Forelimb muscle (tissue), 1 donor: ENCODE measurements at places on chromosomes 12 and 14.

DNA sequence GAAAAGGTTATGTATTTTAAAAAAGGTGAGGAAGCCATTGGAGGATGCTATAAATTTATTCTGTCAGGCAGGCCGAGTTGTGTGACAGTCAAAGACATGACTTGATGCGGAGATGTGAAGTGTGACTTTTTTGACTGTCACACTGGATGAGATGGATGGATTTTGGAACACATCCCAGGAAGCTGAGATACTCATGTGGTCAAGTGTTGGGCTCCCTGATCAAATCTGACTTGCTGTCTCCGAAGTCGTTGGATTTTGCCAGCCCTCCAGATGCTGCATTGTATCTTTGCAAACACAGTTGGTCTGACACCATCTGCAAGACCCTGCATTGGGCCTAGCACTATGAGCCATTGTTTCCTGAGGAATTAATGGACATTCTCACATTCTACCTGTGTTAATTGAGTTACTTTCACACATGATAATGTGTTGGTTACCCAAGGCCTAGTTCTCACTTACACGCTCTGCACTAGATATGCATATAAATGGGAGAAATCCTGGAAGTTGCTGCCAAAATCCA lies 204.0 kb upstream of the PRKD1 start:
- DNase-seq, result no peak

GRCh38 chr12:121423682-121424623 lies 24.0 kb downstream of the RNF34 start:
- DNase-seq, result no peak

DNA sequence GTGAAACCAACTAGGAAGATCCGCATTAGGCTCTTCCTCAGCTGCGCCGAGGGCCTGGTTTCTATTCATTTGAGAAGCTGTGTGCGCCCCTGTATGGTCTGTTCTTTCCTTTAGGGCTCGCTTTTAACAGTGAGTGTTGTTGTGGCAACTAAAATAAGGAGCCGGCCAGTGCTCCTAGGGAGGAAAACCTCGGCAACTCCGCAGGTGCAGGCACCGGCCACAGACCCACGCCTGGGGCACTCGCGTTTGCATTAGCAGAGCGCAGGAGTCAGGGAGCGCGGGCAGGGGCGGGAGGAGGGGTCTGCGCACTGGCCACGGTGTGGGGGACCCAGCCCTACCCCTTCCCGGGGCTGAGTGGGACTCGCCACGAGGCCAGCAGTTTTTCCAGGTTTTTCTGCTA lies 50.5 kb downstream of the STX2 start:
- no peak for DNase-seq

- no peak for DNase-seq
Observed at GRCh38 chr12:12616512-12617310, 5.0 kb downstream of the CREBL2 start.

DNA sequence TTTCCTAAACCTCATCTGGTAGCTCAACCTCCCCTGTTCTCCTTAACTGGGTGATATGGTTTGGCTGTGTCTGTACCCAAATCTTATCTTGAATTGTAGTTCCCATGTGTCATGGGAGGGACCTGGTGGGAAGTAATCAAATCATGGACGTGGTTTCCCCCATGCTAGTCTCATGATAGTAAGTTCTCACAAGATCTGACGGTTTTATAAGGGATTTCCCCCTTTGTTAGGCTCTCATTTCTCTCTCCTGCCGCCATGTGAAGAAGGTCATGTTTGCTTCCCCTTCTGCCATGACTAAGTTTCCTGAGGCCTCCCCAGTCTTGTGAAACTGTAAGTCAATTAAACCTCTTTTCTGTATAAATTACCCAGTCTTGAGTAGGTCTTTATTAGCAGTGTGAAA lies 19.5 kb downstream of the COX16 start:
- no peak for DNase-seq

DNA sequence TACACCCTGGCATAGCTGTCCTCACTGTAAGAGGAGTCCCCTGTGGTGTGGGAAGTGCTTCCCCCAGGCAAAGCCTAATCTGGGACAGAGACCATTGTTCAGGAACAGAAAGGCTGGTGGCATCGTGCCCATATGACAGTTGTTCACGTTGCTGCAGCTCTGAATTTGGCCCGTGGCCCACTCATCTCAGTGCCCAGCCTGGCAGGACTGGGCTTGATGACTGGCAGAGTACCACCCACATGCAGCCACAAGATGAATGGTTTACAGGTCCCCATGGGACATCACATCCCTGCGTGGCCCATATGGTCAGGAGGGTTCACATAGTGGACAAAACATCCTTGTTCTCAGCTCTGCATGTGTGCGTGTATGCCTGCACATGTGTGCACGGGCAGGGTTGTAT lies 17.5 kb downstream of the IQSEC3 start:
- no peak for DNase-seq

- no peak for DNase-seq
Observed at GRCh38 chr14:53519137-53519536, 366.0 kb upstream of the DDHD1 start.

DNA sequence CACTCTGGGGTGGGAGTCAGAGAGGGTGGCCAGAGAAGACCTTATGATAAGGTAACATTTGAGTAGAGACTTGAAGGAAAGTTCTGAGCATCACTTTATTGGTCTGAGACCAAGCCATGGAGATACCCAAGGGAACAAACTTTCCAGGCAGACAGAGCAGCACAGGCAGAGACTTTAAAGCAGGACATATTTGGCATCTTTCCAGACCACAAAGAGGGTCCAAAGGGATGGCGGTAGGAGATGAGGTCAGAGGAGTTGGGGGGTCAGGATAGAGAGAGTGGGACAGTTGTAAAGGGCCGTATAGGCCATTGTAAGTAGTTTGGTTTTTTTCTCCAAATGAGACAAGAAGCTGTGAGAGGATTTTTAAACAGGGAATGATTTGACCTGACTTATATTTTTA lies 344.4 kb downstream of the SEC23A start:
- no peak for DNase-seq

DNA sequence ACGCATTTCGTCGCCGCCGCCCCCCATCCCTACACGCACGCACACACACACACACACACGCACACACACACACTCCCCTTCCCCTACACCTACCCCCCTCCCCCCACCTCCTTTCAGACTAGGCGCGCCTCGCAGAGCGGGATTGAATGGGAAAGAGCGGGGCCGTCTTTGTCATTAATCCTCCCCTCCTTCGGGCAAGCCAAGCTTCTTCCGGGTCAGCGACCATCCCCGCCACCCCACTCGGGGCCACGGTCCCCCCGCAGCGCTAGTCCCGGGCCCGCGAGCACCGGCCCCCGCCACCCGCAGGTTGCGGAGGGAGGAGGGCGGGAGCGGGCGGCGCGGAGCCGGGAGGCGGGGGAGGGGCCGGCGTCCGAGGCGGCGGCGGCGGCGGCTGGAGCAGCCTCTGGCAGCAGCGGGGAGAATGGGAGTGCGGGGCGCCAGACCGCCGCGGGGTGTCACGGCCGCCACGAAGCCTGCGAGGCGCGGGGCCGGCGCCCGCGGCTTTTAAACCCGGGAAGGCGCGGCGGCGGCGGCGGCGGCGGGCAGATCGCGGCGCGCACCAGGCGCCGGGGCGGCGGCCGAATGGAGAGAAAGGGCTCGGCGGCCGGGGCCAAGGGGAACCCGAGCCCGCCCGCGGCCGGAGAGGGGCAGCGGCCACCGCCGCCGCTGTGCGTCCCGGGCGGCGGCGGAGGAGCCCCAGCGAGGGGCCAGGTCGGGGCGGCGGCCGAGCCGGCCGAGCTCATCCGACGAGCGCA lies at the start of gene TTC9:
TSS of gene TTC9 (plus strand) at position 369 of the 755 bp plus-strand sequence. CDS start at position 583, 214 bp downstream.
- no peak for DNase-seq

- no peak for DNase-seq
Observed at GRCh38 chr14:29102996-29103395, 336.4 kb downstream of the FOXG1 start.

GRCh38 chr14:39107591-39107996 lies 4.6 kb upstream of the SEC23A start:
- DNase-seq, result no peak

DNA sequence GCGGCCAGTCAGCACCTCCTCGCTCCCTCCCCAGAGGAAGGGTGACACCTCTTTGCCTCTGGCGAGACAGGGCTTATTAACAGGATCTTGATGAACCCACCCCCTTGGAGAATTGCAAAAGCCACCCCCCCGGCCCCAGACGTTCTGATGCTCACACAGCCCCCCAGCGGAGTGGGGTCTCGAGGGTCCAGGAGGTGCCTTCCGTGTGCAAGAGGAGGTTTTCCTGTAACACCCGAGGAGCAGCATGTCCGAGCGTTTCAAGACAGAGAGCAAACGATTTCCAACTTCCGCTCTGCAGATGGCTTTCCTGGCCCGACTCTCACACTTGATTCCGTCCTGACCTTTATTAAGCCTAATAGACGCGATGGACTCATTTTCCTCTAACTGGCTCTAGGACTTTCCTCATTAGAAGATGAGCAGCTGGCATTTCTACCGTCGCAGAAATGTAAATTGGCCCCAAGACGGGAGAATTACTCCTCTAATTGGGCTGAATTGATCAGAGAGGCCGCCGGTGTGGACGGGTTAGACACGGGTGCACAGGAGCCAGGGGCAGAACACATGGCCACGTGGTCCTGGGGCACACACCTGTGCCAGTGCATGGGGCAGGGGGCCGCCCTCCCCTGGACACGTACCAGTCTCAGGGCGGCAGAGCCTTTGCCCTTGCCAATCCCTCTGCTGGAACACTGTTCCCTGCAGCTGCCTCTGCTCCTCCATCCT lies 84.4 kb downstream of the NOC4L start:
- no peak for DNase-seq

- peak; percentile 29 for DNase-seq
Observed at GRCh38 chr12:48936379-48936979, 11.2 kb upstream of the FKBP11 start.

DNA sequence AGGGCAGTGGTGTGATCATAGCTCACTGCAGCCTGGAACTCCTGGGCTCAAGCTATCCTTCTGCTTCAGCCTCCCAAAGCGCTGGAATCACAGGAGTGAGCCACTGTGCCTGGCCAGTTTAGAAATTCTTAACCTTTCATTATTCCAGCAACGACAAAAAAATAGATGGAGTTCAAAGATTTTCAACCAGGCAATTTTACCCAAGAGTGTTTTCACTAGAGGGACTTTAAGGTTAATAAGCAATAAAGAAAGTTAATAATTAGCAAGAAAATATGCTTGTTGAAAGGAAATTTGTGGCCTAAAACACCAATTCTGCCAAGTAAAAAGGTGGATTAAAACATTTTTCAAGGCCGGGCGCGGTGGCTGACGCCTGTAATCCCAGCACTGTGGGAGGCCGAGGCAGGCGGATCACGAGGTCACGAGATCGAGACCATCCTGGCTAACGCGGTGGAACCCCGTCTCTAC lies 14.8 kb downstream of the CDKL1 start:
- DNase-seq, result no peak

- no peak for DNase-seq
Observed at GRCh38 chr12:66467932-66468331, 165.6 kb downstream of the HELB start.

DNA sequence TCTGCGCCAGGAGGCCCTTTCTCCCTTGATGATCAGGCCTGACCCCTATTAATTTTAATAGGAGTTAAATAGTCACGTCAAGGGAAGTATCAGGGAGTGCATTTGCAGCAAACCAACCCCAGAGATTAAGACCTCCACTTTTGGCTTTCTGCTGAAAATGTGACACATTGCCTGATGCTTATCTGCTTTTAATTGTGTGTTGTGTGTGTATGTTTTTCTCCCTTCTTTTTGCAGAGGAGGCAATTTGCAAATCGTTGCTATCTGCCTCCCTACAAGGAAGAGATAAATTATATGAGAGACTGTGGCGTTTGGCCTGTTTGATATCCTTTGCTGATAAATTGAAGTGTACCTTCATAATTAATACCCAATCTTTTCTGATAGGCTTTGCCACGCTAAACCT lies 822.9 kb downstream of the VRK1 start:
- DNase-seq, result no peak

GRCh38 chr12:99609455-99610181 lies 37.9 kb upstream of the GARIN6 start:
- no peak for DNase-seq

GRCh38 chr12:120720234-120720986 lies 5.2 kb upstream of the ACADS start:
- no peak for DNase-seq

DNA sequence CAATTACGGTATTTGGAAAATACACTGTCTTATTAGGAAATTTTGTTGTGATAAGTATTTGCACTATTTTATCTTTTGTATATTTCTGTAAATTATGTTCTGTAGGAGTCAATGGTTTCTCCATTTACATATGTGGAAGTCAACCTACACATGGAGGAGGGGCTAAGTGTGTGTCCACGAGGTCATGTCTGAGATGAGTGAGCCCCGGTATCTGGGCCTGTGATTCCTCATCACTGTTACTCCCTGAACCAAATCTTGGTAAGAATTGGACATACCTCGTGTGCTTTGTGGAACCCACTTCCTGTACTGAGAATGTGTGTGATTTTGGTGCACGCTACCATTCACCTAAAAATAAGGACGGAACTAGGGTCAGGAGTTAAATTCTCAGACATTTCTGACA lies 1105.5 kb downstream of the TMEM121 start:
- DNase-seq, result no peak

GRCh38 chr14:36271939-36272907 lies 48.2 kb downstream of the MBIP start:
- no peak for DNase-seq

- DNase-seq, result no peak
Observed at GRCh38 chr12:9347328-9348127, 139.3 kb upstream of the PZP start.

- DNase-seq, result peak; percentile 9
Observed at GRCh38 chr12:103884316-103884715, 43.3 kb upstream of the NT5DC3 start.

DNA sequence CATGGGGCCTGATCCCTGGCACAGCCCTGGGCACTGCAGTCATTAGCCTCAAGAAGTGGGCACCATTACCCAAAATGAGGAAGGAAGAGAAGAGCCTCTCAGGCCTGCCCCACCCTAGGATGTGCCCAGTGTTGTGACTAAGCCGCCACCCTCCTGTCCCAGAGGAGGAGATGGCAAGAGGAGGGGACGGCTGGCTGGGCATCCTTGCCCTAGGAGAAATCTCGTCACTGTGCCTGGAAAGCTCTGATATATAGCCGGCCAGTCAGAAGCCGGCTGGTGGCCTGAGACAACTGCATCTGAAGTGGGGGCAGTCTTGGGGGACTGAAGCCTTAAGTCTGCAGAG lies 115.2 kb downstream of the LGMN start:
- no peak for DNase-seq

- DNase-seq, result no peak
Observed at GRCh38 chr14:21083565-21084325, 13.6 kb downstream of the ARHGEF40 start.

DNA sequence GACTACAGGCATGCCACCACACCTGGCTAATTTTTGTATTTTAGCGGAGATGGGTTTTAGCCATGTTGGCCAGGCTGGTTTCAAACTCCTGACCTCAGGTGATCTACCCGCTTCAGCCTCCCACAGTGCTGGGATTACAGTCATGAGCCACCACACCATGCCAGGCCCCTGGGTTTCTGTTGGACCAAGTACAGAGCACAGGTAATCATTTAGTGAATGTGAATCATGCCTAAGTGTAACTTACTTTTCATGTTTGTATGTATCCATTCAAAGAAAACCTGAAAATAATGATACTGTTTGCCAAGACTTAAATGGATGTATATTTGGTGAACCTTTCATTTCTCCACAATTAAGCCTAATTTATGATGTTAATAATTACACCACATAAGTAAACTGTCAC lies 65.9 kb downstream of the FGD6 start:
- no peak for DNase-seq

GRCh38 chr14:75022655-75023054 lies 19.9 kb downstream of the EIF2B2 start:
- DNase-seq, result no peak
